ENCODE measurements at places on chromosomes 6 and 20.
A peak's percentile ranks its signal among the peaks of the same experiment; 100 is the strongest.

- DNase-seq = no peak
These were observed 61.0 kb upstream of the NKAIN2 start for GRCh38 chr6:123742626-123743025.

- no peak for DNase-seq
These were observed 111.2 kb upstream of the PTPRT start for GRCh38 chr20:43300901-43301300.

DNA sequence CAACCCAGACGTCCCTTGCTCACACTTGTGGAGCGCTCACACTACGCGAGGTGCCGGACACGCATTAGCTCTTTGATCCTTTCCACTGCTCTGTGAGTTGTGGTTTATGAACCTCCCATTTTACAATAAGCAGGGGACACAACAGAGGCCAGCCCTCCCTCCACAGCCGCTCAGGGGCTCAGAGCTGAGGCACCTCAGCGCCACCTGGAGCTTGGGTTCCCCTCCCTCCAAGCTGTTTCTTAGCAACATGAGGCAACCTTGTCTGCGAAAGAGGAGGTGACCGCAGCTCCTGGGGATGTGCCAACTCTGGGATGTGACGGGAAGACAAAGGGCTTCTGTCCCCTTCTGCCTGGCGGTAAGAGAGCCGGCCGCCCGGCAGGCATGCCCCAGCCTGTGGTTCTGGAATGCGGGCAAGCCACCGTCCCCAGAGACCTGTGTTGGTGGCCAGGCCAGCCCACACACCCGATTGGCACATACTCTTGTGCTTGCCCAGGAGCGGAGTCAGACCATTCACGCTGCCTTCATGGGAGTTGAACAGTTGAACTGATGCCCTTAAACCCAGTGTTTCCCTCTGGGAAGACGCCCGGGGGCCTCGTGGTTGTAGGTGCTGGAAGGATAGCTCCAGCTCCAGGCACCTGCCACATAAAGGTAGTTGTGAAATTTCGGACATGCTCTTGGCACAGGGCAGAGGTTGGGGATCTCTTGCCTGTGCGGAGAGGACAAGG lies 44.5 kb downstream of the RBM38 start:
- DNase-seq = peak; percentile 47

GRCh38 chr6:89716532-89716931 lies 78.0 kb upstream of the LYRM2 start:
- DNase-seq = no peak

DNA sequence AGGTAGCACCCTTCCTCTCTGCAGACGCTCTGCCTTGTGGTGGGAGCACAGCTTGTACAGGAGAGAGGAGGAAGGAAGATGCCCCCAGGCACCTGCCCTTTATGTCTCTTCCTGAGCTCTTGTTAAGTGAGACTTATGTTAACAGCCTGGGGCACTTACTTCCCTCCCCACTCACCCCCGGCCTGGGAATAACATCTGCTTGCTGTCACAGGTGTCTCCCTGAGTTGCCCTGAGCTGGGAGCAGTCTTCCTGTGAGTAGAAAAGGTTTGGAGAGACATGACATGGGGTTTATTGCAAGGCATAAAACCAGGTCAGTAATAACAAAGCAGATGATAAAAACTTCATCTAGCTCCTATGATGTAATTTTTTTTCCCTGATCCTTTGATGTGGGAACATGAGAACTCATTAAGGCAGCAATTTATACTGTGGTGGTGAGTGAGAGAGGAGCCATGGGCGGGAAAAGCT lies 1.9 kb downstream of the SSTR4 start:
- DNase-seq = no peak

GRCh38 chr20:33296206-33296605 lies 13.2 kb downstream of the BPIFB1 start:
- no peak for DNase-seq

GRCh38 chr6:44062771-44063560 lies 64.3 kb downstream of the MRPL14 start:
- DNase-seq = peak; percentile 74

- no peak for DNase-seq
These were observed 280.1 kb downstream of the TFAP2B start for GRCh38 chr6:51098791-51099190.

DNA sequence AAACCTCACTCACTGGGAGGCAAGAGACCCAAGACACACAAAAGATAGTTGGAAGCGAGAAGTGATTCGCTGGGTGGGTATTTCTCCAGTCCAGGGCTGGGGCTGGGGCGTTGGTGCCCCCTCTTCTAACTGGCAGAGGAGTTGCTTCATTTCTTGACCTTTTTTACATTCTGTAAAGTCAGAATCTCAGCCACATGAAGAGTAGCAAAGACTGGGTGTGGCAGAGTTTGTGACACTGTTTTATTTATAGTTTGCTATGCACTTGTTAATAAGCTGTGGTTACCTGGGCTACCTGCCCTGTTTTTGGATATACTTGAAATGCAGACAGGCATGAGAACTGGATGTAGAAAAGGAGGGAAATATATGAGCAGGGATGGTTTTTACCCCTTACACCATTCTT lies 42.3 kb downstream of the IL20RA start:
- no peak for DNase-seq

DNA sequence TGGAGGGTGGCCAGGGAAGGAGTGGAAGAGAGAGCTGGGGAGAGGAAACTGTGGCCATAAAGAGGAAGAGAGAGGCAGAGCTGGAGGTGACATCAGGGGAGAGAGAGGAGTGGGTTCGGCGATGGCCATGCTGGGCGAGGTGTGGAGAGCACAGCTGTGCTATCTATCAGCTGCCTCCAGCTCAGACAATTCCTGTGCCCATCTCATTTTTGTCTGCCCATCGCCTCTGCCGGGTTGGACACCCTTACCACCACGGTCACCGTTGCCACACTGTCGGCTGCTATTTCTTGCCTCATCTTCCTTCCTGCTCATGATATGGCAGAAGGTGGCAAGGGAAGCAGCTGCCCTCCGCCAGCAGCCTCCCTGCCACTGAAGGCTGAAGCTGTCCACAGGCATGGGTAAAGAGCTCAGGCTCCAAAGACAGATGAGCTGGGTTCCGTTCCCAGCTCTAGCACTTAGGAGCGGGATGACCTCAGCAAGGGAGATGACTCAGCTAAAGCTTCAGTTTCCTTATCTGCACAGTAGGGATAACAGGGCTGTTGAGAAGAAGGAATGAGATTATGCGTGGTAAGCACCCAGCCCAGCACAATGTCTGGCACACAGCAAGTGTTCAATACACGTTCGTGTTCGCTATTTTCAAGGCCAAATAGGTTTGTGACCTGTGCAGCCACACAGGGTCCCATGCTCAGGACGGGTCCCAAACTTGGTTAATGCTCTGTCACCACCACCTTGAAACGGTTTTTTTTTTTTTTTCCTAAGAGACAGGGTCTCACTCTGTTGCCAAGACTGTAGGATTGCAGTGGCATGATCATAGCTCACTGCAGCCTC lies 21.9 kb upstream of the TAF8 start:
- DNase-seq = peak; percentile 90

DNA sequence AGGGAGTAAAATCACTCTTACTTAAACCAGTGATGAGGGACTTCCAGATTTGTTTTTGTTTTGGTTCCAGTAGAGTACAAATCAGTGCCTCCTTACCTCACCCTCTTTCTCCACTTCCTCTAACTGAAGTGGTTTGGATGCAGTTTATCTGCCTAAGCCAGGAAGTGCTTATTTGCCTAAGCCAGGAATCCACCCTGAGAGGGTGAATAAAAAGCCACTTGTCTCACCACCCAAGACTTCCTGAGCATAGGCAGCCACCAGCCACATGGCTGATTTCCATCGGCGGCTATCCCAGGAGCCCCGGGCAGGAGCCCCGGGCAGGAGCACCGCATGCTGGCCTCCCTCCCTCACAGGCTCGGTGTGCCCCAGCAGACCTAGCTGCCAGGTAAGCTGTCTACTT lies 12.0 kb downstream of the LRP11 start:
- peak; percentile 73 for DNase-seq

DNA sequence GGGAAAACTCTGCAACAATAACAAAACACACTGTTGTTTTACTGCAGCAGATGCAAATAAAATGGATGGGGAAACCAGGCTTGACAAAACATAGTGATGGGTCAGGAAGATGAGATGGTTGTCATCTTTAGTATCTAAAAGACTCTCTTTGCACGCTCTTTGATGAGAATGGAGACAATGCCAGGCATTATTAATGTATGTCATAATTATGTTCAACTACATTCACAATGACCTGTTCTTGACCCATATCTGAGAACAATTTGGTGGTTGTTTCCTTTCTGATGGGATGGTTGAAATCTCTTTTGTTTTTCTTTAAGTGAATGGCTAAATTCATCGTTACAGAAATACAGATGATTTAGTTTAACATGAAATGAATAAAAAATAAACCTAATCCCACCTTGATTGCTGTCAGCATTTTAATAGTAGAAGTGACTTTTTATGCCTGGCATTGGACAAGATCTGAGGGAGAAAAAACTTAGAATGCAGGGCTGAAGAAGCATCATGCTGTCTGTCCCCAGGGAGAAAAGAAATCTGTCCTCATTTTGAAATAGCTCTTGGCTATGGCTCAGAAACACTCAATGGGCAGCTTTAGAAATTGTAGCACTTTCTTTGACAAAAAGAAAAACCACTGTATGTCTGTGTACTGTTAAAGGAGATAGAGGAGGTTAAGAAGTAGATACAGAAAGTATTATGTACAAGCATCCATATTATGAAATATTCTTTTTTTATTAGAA lies 12.4 kb upstream of the GRIK2 start:
- no peak for DNase-seq

GRCh38 chr6:118146584-118146983 lies 239.5 kb downstream of the SLC35F1 start:
- DNase-seq = no peak

DNA sequence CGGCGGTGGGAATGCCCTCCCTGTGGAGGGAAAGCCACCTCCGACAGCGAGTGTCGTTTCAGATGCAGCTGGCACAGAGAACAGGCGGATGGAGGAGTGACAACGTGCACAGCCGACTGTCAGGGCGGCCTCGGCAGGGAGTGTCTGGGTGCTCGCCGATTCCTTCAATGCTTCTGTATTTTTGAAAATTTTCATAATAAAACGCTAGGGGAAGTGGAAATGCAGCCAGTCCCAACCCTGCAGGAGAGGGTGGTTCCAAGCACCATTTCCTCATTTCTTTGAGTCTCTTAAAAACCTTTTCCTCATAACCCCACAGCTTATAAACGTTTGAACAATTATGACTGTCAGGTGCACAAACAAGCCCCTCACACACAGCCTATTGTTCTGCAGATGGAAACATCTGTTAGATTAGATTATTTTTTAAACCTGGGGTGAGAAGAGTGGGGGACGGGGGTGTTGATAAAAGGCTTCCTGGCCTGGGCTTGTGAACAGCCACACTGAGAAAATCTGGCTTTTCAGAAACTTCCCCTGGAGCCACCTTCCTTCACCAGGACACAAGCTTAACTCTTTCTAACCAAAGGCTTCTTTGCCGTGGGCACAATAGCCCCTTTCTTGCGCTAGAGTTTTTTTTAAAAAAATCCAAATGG lies 228.9 kb downstream of the ANKRD60 start:
- peak; percentile 82 for DNase-seq

- no peak for DNase-seq
These were observed 950.0 kb downstream of the KIF16B start for GRCh38 chr20:15623215-15623614.

GRCh38 chr6:42010185-42010891 lies 40.0 kb upstream of the TAF8 start:
- DNase-seq = peak; percentile 85

DNA sequence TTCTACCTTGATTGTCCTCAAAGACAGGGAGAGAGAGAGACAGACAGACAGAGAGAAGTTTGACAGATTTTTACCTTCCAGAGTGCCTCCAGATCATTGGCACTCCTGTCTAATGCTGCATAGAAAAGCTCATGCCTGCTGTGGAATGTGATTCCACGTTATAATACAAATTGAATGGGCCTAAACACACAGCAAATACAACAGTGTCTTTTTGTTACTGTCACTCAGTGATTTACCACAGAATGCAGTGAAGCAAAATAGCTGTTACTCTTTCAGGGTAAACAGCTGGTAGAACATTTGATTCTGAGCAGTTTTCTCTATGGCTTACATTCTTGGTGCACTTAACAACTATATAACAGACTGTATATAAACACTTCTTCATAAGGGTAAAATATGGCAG lies 558.7 kb downstream of the LMBRD1 start:
- no peak for DNase-seq

Measured in suppressor macrophage (primary cell).